ENCODE measurements at places on chromosomes 2 and 18.

DNA sequence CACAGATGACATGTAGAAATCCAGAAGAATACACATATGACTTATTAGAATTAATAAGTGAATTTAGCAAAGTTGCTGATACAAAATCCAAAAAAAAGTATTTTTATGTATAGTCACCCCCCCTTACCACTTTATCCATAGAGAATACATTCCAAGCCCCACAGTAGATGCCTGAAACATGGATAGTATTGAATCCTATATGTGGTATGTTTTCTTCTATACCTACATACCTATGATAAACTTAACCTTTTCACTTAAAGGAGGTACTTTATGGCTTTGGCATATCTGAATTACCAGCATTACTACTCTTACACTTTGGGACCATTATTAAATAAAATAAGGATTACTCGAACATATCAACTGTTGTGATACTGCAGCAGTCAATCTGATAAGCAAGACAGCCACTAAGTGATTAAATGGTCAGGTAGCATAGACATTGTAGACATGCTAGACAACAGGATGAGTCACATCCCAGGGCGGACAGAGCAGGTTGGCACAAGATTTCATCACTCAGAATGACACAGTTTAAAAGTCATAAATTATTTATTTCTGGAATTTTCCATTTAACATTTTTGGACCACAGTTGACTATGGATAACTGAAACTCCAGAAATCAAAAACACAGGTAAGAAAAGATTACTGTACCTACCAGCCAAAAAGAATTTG lies 208.2 kb upstream of the CHAC2 start:
- DNase-seq: no peak

- DNase-seq: no peak
Observed at GRCh38 chr2:219251656-219252055, 1.4 kb upstream of the TUBA4B start.

DNA sequence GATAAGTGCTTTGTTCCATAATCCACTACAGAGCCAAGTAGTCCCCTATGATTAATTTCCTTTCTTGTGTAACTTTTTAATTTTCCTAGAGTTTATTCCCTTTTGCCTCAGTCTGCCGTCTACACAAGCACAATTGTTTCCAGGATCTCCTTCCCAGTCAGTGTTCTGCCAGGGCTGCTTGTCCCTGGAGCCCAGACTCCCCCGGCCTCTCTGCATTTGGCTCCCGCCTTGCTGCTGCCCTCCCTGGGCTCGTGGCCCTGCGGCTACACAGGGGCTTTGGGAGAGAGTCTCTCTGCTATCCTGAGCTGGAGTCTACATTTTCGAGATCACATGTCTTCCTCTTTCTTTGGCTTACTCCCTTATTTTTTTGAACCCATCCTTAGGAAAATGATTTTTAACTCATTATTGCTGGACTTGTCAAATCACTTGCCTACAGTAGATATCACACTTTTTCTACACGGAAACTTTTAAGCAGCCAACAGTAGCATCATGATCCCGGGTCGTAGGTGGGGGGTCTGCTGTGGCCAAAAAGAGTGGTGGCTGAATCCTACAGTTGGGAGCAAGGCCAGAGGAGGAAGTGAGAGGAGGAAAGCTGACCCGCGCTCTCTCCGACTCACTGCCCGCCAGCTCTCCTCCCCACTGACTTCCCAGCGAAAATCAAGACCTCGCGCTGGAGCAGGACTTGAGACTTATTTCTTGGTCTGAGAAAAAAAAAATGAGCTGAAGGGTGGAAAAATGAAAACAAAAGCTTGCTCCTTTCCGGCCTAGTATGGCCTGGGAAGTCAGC lies 9.4 kb downstream of the FBLN7 start:
- no peak for DNase-seq

DNA sequence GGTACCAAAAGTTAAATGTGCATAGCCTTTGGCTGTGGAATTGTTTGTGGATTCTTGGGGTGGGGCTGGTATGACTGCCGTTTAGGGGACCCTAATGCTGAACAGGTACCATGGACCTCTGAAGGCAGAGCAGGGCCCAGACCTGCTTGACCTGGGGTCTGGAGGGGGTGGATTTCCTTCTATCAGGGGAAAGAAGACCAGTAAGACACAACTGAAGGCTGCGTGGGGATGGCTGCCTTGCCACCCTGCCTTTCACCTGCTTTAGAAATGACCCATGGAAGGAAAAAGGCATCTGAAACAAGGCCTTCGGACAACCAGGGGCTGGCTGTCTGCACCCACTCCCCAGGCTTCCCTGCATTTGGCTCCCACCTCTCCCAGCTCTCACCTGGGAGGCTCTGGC lies 17.7 kb upstream of the RESP18 start:
- no peak for DNase-seq

DNA sequence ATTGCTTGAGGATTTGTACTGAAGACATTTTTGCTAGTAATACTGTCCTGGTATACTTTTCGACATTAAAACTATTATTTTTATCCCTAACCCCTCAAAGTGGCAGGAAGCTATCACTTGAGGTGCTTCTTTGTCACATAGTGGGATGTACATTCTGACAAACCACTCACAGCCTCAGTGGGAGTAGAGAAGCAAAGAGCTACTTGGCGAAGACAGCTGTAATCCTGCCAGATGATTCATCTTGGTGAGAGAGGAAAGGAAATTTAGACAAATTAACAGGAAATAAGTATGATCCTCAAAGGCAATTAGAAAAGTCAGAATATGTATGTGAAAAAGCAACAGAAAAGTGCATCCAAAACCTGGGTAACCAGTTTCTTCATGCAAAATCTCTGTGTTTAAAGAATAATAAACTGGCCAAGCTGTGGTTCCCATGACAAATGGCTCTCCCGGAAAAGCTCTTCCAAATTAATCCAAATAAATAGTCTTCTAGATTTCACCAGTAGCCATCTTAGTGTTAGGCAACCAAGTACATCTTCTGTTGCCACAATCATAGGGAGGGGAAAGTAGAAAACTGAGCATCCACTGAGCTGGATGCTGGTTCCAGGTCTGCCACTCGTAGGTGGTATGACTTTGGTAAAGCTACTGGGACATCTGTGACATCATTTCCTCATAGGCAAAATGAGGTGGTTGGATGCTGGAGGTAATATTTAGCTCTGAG lies 308.0 kb upstream of the LYPD1 start:
- peak; percentile 4 for DNase-seq

DNA sequence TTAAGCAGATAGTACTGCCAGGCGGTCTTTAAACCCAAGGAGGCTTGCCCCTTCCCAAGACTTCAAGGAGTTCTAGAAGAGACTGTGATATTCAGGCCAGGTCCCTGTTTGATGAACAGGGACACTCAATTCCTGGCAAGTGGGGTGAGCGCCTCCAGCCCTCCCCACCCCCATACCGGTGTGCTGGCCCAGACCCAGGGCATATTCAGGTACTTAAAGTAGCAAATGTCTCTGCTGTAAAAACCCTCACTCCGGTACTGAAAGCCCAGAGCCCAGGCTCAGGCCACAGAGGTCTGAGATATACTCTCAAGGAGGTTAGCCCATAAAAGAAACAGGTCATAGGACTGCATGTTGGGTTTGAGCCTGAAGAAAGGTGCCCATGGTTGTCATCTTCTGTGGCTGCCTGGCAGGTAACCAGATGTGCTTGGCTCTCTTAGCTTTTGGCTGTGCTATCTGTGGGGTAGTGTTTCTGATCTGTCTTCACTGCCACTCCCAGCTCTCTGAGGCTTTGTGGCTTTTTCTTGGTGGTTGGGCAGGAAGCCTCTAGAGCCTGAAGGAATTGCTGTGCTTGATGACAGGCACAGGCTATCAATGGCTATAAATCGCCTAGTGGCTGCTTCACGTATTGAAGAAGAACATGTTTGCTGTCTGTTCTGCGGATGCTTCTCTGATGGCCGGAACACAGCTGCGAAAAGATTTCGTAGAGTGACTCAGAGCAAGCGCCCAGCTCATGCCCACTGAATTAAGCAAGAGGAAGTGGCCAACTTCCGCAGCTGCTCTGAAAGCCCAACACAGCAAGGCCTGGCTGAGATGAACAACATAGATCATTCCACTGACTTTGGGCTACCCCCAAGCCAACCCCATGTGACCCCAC lies 63.3 kb upstream of the ALPP start:
- DNase-seq: peak; percentile 2

DNA sequence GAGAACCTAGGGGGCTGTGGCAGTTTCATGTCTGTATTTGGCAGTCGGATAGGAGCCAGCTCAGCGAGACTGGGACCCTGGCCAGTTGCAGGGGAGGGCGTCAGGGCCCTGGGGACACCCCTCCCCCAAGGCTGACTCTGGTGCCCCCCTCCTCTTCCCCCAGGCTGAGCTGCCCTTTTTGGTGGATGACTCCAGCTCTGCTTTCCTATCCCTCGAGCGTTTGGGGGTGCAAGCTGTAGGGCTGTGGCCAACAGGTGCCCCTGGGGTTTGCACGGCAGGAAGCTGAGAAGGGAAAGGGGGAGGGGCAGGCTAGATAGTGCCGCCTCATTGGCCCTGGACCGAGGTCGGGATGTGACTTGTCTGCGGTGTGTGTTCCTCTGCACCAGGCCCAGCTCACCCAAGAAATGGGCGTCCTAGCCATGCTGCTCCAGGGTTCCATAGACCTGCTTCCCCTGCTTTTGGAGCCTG lies 26.4 kb downstream of the SPEG start:
- no peak for DNase-seq

DNA sequence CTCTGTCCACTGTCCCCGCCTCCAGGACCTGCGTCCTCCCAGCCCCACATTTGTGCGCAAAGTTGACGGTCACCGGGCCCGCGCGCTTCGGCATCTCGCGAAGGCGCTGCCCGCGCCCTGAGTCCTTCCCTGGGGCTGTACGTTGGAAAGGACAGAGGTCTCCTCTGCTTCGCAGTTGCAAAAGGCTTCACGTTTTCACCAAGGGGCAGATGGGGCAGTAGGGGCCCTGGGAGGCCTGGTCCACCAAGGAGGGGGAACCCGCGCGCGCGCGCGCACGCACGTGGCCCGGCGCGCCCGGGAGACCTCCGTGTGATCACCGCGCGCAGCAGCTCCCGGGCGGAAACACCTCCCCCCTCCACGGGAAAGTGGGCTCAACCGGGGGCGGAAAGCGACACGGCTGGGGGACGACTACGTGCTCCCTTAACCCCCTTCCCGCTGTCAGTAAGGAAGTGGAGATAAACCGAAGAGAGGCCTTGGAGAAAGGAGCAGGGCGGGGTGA lies 21.9 kb downstream of the TEX44 start:
- no peak for DNase-seq

DNA sequence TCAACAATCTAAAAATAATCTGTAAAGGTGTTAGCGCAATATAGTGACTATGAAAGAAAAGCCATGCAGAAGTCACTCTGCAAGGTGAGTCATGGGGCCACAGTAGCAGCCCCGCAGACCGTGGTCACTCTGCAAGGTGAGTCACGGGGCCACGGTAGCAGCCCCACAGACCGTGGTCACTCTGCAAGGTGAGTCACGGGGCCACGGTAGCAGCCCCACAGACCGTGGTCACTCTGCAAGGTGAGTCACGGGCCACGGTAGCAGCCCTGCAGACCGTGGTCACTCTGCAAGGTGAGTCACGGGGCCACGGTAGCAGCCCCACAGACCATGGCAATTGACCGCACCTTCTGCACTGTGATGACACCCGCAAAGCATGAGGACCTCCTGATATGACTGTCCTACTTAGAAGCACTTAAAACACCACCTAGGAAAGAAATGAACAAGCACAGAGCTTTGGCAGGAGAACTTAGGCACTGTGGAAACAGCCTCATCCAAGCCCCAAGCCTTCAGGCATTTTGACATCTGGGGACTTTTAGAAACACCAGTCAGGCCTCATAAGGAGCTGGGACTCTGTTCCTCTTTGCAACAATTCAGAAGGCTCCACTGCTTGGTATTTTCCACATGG lies 70.1 kb downstream of the LDLRAD4 start:
- DNase-seq: no peak

- no peak for DNase-seq
Observed at GRCh38 chr2:105636109-105636740, 108.5 kb upstream of the NCK2 start.

DNA sequence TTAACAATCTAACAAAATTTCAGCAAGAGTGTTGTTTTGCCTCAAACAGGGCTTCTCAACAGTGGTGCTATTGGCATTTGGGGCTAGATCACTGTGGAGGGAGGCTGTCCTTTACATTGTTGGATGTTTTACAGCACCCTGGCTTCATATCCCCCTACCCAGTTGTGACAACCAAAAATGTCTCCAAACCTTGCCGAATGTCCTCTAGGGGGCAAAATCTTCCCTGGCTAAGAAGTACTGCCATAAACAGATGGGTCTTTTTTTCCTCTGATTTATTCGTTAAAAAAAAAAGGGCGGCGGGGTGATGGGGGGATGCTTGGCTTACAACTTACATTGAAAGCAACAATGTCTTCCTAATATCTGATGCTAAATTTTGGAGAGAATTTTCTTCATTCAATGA lies 207.6 kb upstream of the CCDC150 start:
- no peak for DNase-seq

DNA sequence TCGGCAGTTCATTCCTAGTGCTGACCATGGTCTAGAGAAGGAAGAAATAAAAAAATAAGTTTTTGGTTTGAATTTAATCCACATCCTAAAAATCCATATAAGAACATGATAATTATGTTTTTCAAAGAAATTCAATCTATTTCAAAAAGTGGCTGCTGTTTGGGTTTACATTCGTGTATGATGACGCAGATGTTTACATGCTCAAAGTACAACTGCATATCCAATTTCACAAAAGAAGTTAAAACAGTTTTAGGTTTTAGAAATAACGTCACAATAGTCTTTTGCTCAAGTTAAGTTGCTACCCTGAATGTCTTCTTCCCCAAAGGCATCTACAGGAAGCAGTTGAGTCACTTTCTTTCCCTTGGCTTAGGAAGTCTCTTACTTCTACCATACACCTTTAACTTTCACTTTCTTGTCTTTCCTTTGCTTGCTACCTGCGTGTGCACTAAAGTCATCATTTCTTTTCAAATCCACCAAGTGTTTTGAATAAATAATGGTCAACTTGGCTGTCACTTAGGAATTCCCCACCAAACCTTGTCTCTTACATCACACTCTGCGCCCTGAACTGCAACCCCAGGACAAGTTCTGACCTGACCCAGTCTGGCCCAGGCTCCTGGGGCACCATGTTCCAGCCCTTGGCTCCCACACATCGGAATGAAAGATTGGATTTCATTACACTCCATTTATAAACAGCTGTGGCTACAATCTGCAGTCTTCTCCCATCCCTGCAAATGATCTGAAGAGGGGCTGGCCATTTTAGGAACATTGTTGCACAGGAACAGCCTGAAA lies 28.4 kb downstream of the FAM237A start:
- DNase-seq: no peak

GRCh38 chr2:241265506-241265905 lies 50.0 kb downstream of the HDLBP start:
- DNase-seq: no peak

- no peak for DNase-seq
Observed at GRCh38 chr2:80947601-80948130, 643.1 kb upstream of the LRRTM1 start.

- no peak for DNase-seq
Observed at GRCh38 chr2:49978341-49978740, 824.0 kb upstream of the FSHR start.

GRCh38 chr2:238501311-238501710 lies 74.6 kb downstream of the ASB1 start:
- DNase-seq: no peak

DNA sequence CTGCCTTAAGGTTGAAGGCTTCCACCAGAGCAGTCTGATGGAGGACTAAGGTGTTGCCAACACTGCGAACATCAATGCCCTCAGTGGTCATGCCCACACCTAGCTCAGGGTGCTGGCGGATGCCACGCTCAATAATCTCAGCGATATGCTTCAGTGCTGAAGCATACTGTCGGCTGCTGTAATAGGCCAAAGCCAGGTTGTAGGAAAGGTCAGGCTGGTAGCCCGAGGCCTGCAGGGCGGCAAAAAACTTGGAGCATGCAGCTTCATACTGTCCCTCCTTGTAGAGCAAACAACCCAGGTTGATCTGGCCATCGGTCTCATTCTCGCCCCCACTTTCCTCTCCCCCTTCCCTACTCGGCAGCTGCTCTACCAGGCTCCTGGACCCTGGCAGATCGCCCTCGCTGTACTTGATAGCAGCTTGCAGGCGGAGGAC lies 159.4 kb downstream of the AGPS start:
- DNase-seq: no peak
